GM23248 (cell line): ENCODE measurements at places on chromosomes 7 and 10. TPM values are rescaled to one million over a fixed set of nuclear protein-coding genes. Genes with fewer than 3 reads are reported as not detected.

Gene DLX5
- not detected in 2 replicates for total RNA-seq

GRCh38 chr7:63039882-63040281 is 958.8 kb upstream of the ZNF722 start:
- H3K36me3 ChIP-seq: no peaks in the 10 kb centered on the region
- no peak for DNase-seq
- H3K4me1 ChIP-seq: no peaks in the 10 kb centered on the region
- no peak overlapping the region for H3K27ac ChIP-seq
- no peak overlapping the region for H3K4me3 ChIP-seq
- H3K27me3 ChIP-seq: no peaks in the 10 kb centered on the region

DNA sequence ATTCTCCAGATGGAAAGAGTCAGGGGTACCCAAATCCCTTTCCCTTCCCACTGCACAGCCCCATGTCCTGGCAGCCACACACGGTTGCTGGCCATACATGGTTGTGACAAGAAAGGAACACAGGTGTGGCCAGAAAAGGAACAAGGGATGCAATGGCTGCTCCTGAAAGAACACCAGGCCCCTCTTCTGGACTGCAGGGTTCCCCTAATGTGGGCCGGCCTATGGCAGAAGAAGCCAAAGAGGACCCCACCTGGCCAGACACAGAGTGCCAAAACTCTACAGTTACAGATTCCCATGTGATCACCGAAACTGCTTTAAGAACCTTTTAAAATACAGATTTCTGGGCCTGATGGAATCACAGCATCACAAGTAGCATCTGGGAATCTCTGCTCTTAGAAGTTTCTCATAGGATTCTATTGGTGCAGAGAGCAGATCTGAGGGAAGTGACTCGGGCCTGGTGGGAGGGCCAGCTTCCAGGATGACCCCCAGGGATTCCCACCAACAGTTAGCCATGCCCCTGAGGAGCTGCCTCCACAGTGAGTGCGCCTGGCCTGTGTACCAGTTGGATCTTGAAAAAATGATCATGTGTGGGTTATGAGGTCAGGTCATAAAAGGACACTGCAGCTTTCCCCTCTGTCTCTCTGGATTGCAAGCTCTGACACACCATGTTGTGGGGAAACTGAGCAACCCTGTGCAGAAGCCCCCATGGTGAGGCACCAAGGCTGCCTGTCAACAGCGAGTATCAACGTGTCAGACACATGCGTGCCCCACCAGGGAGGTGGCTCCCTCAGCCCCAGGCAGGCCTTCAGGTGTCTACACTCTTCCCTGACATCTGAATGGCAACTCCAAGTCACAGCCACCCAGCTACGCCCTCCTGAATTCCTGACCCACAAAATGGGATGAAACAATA is 89.6 kb upstream of the LANCL2 start:
- no peak for DNase-seq
- H3K27me3 ChIP-seq: peaks cover 14% of the 10 kb centered on the region; the same call in 1 of the 2 replicates
- no peak overlapping the region for H3K4me3 ChIP-seq
- H3K4me1 ChIP-seq: no peaks in the 10 kb centered on the region
- H3K36me3 ChIP-seq: no peaks in the 10 kb centered on the region

GRCh38 chr7:133167300-133167699 is 85.4 kb upstream of the CHCHD3 start:
- H3K27me3 ChIP-seq: 0 out of 2 replicates have a peak, but pooled peaks cover 3% of the 10 kb centered on the region
- no peak overlapping the region for H3K27ac ChIP-seq
- H3K4me1 ChIP-seq: no peaks in the 10 kb centered on the region
- H3K36me3 ChIP-seq: no peaks in the 10 kb centered on the region

DNA sequence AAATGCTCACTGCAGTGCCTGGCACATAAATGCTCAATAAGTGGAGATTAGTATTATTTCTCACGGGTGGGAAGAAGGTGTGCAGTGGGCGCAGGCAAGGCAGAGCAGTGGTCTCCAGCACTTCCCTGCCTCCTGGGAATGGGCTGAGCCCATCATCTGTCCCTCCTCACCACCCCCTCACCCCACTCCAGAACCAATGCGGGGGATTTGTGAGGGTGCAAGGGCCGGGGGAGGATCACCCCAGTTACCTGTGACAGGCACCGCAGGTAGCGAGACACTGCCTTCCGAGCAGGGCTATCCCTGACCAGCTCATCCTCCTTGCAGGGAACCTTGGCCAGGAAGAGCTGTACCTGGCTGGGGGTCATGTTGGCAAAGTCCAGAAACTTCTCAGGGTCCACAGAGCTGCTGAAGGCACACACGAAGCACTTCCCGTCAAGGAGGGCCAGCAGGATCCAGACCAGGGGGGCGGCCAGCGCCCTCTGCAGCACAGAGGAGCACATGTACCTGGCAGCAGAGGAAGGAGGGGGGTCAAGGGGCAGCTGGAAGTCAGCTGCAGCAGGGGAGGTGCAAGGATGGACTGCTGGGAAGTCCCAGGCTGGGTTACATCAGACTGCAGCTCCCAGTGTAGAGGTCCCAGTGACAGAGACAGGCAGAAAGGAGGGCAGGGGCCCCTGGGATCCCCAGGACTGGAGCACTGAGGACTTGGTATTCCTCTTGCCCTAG is 2.8 kb downstream of the CALHM3 start:
- peak; percentile 30 for DNase-seq
- no peaks in the 10 kb centered on the region for H3K27me3 ChIP-seq
- no peaks in the 10 kb centered on the region for H3K36me3 ChIP-seq
- H3K4me1 ChIP-seq: peaks cover 15% of the 10 kb centered on the region
- H3K27ac ChIP-seq: no peak overlapping the region
